ENCODE measurements at places on chromosomes 3 and 15. TPM values are rescaled to one million over a fixed set of nuclear protein-coding genes. Genes with fewer than 3 reads are reported as not detected.

- H3K27me3 ChIP-seq: no peaks in the 10 kb centered on the region
- peak overlapping the region; percentile 64 for H3K27ac ChIP-seq
- H3K36me3 ChIP-seq: no peaks in the 10 kb centered on the region
- H3K4me1 ChIP-seq: peaks cover 41% of the 10 kb centered on the region
Observed at GRCh38 chr3:127588806-127589577, 1.5 kb downstream of the TPRA1 start.

GRCh38 chr3:73432023-73432705 is 192.6 kb downstream of the PDZRN3 start:
- H3K36me3 ChIP-seq: no peaks in the 10 kb centered on the region
- no peaks in the 10 kb centered on the region for H3K27me3 ChIP-seq
- H3K27ac ChIP-seq: no peak overlapping the region
- no peak for DNase-seq

GRCh38 chr3:61948699-61949305 is 387.4 kb downstream of the PTPRG start:
- no peak overlapping the region for H3K4me3 ChIP-seq
- no peak for DNase-seq
- H3K36me3 ChIP-seq: no peaks in the 10 kb centered on the region

DNA sequence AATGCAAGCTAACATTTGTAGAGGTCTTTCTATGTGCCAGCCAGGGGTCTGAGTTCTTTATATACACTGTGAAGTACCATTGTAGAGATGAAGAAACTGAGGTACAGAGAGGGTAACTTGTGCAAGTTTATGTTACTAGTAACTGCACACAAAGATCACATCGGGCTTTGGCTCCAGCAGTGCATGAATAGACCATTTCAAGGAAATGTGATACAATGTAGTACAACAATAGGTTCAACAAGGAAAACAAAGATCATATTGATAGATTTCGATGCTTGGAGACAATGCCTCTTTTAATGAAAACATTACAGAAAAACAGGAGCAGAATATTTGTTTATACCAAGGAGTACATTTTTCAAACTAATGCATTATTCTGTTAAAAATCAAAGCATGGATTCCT is 115.3 kb downstream of the POLR2M start:
- H3K27ac ChIP-seq: no peak overlapping the region
- H3K4me1 ChIP-seq: no peaks in the 10 kb centered on the region
- no peak overlapping the region for H3K4me3 ChIP-seq
- no peak for DNase-seq
- no peaks in the 10 kb centered on the region for H3K36me3 ChIP-seq

DNA sequence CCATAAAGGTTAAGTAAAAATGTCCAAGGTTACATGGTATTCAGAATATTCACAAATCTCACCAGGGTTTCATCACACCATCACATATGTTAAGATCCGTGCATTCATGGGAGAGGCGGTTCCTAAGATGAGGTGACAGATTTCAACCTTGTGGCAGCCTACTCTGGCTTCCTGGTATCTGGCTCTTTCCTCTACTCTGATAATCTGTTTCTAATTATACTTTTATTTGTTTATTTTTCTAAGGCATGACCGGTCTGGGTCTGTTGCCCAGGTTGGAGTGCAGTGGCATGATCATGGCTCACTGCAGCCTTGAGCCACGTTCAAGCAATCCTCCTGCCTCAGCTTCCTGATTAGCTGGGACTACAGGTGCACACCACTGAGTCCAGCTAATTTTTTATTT is 34.4 kb downstream of the RAF1 start:
- no peak overlapping the region for H3K27ac ChIP-seq
- DNase-seq: no peak
- H3K27me3 ChIP-seq: no peaks in the 10 kb centered on the region
- peaks cover 57% of the 10 kb centered on the region for H3K4me1 ChIP-seq

GRCh38 chr15:90711842-90712241 is 5.3 kb upstream of the BLM start:
- peaks cover 13% of the 10 kb centered on the region for H3K4me1 ChIP-seq
- DNase-seq: no peak
- no peaks in the 10 kb centered on the region for H3K36me3 ChIP-seq
- no peaks in the 10 kb centered on the region for H3K27me3 ChIP-seq
- no peak overlapping the region for H3K27ac ChIP-seq

DNA sequence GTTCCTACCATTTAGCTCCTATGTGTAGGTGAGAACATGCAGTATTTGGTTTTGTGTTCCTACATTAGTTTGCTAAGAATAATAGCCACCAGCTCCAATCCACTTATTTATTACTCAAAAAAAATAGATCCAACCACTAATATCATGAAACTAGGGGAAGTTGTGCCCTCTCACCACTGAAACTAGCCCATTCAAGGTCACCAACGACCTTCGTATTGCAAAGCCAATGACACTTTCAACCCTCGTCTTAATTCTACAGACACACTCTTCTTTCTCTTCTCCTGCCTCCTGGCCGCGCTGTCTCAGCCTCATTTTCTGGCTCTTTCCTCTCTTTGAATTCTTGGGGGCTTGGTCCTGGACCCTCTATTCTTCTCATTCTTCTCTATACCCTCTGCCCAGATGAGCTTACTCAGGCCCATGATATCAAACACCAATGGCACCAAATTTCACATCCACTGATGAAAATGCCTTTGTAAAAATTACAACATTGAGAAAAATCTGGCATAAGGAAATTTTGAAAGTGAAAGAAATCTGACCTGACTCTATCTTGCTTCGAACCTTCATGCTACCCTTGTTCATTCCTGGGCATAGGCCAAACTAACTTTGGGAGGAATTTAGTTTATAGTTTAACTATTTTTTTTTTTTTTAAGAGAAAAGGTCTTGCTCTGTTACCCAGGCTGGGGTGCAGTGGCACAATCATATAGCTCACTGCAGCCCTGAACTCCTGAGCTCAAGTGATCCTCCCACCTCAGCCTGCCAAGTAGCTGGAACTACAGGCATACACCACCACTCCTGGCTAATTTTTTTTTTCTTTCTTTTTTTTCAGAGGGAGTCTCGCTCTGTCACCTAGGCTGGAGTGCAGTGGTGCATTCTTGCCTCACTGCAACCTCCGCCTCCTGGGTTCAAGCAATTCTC is 25.4 kb upstream of the LIMD1 start:
- no peaks in the 10 kb centered on the region for H3K27me3 ChIP-seq
- H3K4me3 ChIP-seq: no peak overlapping the region
- no peaks in the 10 kb centered on the region for H3K36me3 ChIP-seq
- H3K27ac ChIP-seq: no peak overlapping the region

- DNase-seq: no peak
- H3K4me3 ChIP-seq: peak overlapping the region; percentile 12
- no peaks in the 10 kb centered on the region for H3K36me3 ChIP-seq
- no peaks in the 10 kb centered on the region for H3K4me1 ChIP-seq
Observed at GRCh38 chr3:104279617-104280016, 1087.1 kb upstream of the ALCAM start.

DNA sequence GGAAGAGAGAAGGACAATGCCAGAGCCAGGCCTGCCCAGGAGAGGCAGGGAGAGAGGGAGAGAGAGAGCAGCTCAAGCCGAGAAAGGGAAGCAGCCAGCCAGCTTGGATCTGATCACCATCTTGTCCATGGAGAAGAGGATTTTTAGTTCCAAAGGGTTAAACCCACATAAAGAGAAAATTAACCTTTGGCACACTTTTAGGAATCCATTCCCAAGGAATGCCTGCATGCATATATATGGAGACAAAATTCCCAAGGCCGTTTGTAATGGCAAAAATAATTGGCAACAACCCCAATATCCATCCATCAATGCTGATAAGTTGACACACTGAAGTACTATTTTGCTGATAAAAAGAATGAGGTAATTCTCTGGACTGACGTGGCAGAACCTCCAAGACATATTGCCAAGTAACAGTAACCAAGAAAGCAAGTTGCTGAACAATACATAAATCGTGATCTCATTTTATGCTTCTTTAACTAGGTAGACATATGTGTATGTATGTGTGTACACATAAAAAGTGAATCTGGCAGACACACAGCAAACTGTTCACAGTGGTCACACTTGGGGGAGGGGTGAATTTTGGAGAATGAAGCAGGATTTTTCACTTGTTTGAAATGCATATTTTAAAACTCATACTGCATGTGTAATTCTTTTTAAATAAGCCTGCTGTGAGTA is 7.5 kb upstream of the STRA6 start:
- H3K4me3 ChIP-seq: no peak overlapping the region
- H3K27me3 ChIP-seq: peaks cover 3% of the 10 kb centered on the region
- H3K27ac ChIP-seq: no peak overlapping the region
- no peaks in the 10 kb centered on the region for H3K36me3 ChIP-seq
- no peak for DNase-seq

DNA sequence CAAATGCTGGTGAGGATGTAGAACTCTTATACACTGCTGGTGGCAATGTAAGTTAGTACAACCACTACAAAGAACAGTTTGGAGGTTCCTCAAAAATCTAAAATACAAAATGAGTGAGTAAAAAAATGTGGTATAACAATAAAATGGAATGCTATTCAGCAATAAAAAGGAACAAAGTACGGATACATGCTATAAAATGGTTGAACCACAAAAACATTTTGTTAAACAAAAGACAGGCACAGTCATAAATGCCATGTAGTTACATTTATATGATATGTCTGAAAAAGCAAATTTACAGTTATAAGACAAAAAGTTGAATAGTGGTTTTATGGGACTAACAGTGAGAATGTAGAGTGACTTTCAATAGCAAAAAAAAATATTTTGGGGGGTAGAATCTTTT is 285.8 kb downstream of the TBC1D5 start:
- no peaks in the 10 kb centered on the region for H3K36me3 ChIP-seq
- no peak for DNase-seq
- peaks cover 1% of the 10 kb centered on the region for H3K4me1 ChIP-seq

GRCh38 chr3:172626021-172626640 is 84.7 kb downstream of the NCEH1 start:
- no peak overlapping the region for H3K27ac ChIP-seq
- no peak overlapping the region for H3K4me3 ChIP-seq
- H3K27me3 ChIP-seq: no peaks in the 10 kb centered on the region
- no peak for DNase-seq
- H3K4me1 ChIP-seq: peaks cover 3% of the 10 kb centered on the region
- peaks cover 5% of the 10 kb centered on the region for H3K36me3 ChIP-seq

DNA sequence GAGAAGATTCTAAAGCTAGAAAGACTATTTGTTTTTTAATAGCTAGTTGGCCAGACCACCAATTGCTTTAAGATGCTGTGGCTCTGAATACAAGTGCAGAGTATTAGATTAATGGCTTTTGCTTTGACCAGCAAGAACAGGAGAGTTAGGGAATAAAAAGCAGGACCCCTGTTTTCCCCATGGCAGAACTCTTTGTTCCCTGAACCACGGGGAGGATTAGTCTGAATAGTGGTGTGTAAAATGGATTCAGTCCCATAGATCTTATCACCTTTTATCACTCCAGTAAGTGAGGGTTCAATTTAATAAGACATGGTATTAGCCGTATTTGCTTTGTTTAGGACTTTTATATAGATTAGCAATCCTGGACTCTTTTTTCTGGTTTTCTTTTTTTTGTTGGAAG is 562.6 kb upstream of the DPPA4 start:
- no peak overlapping the region for H3K27ac ChIP-seq
- H3K4me3 ChIP-seq: no peak overlapping the region
- H3K4me1 ChIP-seq: peaks cover 8% of the 10 kb centered on the region
- H3K36me3 ChIP-seq: no peaks in the 10 kb centered on the region
- no peaks in the 10 kb centered on the region for H3K27me3 ChIP-seq
- DNase-seq: no peak

- H3K27ac ChIP-seq: no peak overlapping the region
- DNase-seq: no peak
- no peak overlapping the region for H3K4me3 ChIP-seq
Observed at GRCh38 chr3:189322339-189322738, 150.6 kb downstream of the TPRG1 start.

- DNase-seq: no peak
- H3K4me3 ChIP-seq: no peak overlapping the region
- peaks cover 58% of the 10 kb centered on the region for H3K27me3 ChIP-seq
- H3K4me1 ChIP-seq: peaks cover 28% of the 10 kb centered on the region
- H3K36me3 ChIP-seq: no peaks in the 10 kb centered on the region
Observed at GRCh38 chr15:60009124-60009960, 5.2 kb downstream of the FOXB1 start.

DNA sequence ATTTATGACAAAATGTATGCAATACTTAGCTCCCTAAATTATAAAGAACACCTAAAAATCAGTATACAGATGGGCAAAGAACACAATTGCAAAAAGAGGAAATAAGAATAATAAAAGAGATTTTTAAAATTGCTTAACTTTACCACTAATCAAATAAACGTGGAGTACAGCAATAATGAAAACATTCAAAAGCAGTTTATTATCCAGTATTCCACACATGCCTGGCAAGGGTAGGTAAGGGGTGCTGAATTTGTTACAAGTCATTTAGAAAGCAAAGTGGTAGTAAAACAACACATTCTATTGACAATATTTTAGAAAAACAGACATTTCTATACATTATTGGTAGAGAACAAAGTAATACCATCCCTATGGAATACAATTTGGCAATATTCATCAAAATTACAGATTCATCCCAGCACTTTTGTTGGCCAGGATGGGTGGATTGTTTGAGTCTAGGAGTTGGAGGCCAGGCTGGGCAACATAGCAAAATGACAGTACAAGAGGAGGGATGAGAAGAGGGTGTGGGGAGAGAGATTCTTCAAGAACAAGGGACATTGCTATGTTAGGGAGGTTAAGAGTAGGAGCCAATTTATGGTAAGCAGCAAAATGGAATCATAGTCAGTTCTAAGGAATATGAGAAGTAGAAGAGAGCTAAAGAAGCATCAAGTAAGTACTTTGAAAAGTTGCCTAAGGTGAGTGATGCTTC is 3.7 kb upstream of the ACKR4 start:
- no peaks in the 10 kb centered on the region for H3K27me3 ChIP-seq
- H3K4me3 ChIP-seq: no peak overlapping the region
- DNase-seq: no peak
- no peak overlapping the region for H3K27ac ChIP-seq
- H3K36me3 ChIP-seq: peaks cover 53% of the 10 kb centered on the region
- H3K4me1 ChIP-seq: no peaks in the 10 kb centered on the region

DNA sequence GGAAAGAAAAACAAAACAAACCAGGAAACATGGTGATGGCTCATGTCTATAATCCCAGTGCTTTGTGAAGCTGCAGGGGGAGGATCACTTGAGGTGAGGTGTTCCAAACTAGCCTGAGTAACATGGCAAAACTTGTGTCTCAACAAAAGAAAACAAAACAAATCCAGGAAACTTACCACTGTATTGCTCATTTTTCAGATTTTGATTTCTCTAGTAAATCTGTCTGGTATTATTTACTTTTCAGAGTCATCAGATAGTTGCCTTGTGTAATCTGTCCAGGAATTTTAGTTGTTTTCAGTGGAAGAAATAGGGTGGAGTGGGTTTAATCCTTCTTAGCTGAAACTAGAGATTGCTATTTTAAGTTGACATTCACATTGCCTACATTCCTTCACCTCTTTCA is 91.8 kb upstream of the ALCAM start:
- H3K36me3 ChIP-seq: no peaks in the 10 kb centered on the region
- no peak for DNase-seq
- H3K4me3 ChIP-seq: no peak overlapping the region
- H3K27me3 ChIP-seq: no peaks in the 10 kb centered on the region
- H3K4me1 ChIP-seq: no peaks in the 10 kb centered on the region

Gene BLM
- 2.3 TPM for polyA plus RNA-seq

Gene TMEM202
- not detected for polyA plus RNA-seq

Gene PPP2R3A
- polyA plus RNA-seq: 0.09 TPM

Gene LNP1
- 0.47 TPM for polyA plus RNA-seq

Gene BCL6
- polyA plus RNA-seq: 3.2 TPM

Gene AADAC
- not detected for polyA plus RNA-seq

Gene MME
- not detected for polyA plus RNA-seq

Gene OCA2
- not detected for polyA plus RNA-seq

Gene BCL2A1
- 11.2 TPM for polyA plus RNA-seq

Gene PLD1
- 7.2 TPM for polyA plus RNA-seq

All from immature natural killer cell (primary cell).